Endodermal cell (in vitro differentiated cells): ENCODE measurements at places on chromosomes 12 and 14.
A peak's percentile ranks its signal among the peaks of the same experiment; 100 is the strongest.

DNA sequence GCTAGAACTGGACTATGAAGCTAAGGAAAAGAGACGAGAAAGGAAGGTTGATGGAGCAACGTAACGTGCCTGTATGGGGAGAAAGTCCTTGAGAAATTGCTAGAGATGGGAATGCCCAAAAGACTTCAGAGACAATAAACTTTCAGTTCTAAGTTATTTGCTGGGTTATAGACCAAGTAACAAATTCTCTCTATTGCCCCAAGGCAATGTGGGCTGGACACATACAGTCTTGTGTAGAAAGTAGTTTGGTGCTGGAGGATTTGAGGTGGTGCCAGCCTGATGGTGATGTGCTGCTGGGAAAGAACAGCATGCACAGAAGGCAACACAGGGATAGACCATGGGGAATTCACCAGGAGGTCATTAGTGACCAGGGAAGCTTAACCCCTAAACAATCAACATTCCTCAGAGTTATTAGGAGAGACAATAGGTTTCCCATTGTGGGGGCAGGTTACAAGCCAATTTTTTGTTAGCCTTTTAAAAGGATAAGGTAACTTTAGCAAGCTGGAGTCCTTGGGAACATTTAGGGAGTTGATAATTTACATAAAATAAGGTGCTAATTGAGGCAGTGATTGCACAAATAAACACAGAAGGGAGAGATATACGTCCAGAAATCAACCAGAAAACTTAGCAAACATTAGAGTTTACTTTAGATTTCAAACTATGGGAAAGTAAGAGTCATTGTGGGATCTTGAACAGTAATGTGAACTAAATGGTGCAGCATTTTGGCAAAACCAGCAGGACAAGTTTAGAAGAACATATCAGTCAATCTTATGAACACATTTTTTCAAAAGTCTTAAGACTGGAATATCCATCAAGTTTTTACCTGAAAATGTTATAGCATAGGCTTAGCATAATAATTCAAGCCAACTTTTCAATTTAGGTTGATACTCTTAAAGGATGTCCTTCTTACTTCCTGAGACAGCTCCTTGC lies 61.4 kb downstream of the LMNTD1 start:
- peak; percentile 75 for DNase-seq

GRCh38 chr12:7645395-7646177 lies 20.1 kb downstream of the APOBEC1 start:
- DNase-seq: peak; percentile 70

DNA sequence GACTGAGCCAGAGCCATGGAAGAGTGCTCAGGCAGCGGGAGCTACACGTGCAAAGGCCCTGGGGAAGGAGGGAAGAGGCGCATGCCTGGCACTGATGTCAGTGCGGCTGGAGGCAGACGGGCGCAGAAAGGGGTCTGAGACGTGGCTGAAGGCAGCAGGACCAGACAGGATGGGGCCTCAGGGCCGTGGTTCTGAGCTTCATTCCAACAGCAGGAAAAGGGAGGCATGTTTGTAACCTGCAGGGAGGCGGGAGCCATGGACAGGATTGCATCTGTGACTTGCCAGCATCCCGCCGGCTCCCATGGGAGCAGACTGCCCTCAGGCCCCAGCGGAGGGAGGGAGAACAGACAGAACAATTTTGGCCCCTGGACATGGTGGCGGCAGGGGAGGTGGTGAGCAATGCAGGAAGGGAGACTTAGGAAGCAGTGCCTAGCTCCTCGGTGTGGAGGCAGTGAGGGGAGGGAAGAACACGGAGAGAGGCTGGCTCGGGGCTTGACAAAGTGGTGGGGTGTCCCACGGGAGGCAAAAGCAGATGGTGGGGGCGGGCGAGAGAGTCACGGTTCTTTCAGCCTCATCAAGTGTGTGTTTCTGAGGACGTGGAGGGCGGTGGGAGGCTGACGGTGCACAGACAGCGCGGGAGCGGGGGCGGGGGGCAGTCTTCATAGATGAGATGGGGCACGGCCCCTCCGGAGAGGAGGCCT lies 33.3 kb upstream of the INF2 start:
- peak; percentile 39 for DNase-seq

- DNase-seq: no peak
These were observed 654.0 kb downstream of the DIO2 start for GRCh38 chr14:79557309-79557708.

DNA sequence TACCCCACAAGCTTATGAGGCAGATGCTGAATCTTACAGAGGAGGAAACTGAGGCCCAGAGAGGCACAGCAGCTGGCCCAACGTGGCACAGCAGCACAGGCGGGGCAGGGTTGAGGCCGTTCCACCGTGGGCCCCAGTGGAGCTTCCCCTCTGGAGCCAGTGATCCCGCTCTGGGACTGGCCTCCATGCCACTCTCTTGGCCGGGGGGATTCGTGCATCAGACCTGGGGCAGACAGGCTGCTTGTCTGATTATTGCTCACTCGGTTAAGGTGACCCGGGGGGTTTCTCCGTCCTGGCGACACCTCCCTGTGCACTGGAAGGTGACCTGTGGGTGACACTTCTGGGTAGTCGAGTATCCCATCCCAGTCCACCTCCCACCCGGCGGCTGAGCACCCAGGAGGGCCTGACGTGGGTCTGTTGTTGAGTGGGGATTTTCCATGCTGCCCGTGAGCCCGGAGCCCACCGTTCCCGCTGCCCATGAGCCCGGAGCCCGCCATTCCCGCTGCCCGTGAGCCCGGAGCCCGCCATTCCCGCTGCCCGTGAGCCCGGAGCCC lies 27.8 kb downstream of the NOC4L start:
- DNase-seq: no peak

- DNase-seq: no peak
These were observed 125.4 kb upstream of the ATF1 start for GRCh38 chr12:50638482-50638880.

- DNase-seq: peak; percentile 25
These were observed 4.1 kb upstream of the STAB2 start for GRCh38 chr12:103583008-103583407.

DNA sequence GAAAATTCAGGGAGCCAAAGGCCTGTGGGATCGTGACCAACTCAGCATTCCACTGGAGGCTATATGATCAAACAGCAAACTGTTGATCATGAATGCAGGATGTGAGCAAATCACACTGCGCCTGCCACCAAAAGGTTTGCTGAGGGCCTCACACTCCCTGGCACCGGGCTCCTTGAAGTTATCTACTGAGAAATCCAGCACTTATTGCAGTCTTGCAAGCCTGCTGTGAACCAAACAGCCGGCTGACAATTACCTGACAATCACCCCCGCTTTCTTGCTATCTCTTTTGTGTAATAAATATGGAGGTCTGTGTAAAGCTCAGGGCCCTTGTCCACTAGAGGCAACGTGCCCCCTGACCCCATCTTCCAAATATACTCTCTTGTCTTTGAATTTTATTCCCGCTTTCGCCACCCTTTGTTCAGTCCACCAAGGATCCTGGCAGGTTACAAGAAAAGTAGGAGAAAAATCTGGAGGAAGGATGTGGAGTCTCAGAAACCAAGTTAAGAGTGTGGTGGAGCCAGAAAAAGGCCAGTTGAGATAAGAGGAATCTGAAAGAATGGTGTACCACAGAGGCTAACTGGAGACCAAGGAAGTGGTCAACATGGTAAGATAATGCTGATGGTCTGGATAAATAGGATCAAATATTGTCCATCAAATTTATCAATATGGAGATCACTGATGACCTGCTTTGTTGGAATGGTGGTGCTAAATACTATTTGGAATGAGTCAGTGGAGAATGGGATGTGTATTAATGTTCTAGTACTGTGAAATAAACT lies 229.2 kb downstream of the ALX1 start:
- DNase-seq: peak; percentile 79

- DNase-seq: no peak
These were observed 1970.2 kb upstream of the FLRT2 start for GRCh38 chr14:83559721-83560120.

DNA sequence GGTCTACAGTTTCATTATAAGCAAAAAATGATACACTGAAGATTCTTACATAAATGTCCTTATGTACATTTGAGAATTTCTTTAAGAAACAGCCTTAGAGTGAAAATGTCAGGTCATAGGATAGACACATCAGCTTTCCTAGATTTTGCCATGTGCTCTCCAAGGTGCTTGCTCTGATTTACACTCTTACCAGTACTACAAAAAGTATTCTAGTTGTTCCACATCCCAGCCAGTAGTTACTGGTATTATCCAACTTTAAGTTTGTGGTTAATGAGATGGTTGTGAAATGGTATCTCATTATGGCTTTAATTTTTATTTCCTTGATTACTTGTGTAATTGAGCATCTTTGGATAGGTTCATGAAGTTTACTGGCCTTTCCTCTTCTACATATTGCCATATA lies 5.0 kb upstream of the LRRK2 start:
- no peak for DNase-seq

- DNase-seq: no peak
These were observed 170.7 kb upstream of the KITLG start for GRCh38 chr12:88750867-88751543.

GRCh38 chr12:91722072-91722471 lies 423.6 kb downstream of the BTG1 start:
- DNase-seq: no peak

DNA sequence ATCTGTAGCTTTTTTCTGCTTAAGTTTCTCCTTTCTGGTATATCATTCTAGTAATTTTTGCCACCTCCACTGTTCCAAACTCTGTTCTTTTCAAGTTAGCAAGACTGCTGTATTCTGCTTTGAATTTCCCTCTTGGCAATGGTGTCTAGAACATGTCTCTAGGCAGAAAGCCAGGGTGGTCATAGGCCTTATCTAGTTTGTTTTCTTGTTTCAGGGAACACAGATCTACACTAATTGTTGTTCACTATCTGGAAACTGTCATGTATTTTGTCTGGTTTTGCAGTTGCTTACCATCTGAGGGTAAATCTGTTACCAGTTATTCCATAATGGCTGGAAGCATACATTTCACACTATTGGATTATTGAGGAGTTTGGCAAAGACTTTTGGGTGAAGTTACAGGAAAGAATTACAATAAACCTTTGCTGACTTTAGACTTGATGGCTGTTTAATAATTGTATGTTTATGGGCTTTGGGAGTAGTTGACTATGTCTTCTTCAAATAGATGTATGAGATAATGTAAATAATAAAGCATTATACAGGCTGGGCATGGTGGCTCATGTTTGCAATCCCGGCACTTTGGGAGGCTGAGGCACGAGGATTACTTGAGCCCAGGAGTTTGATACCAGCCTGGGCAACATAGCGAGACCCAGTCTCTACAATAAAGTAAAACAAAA lies 41.4 kb downstream of the FUT8 start:
- no peak for DNase-seq

- no peak for DNase-seq
These were observed 4.3 kb downstream of the GALNT9 start for GRCh38 chr12:132324841-132325732.

DNA sequence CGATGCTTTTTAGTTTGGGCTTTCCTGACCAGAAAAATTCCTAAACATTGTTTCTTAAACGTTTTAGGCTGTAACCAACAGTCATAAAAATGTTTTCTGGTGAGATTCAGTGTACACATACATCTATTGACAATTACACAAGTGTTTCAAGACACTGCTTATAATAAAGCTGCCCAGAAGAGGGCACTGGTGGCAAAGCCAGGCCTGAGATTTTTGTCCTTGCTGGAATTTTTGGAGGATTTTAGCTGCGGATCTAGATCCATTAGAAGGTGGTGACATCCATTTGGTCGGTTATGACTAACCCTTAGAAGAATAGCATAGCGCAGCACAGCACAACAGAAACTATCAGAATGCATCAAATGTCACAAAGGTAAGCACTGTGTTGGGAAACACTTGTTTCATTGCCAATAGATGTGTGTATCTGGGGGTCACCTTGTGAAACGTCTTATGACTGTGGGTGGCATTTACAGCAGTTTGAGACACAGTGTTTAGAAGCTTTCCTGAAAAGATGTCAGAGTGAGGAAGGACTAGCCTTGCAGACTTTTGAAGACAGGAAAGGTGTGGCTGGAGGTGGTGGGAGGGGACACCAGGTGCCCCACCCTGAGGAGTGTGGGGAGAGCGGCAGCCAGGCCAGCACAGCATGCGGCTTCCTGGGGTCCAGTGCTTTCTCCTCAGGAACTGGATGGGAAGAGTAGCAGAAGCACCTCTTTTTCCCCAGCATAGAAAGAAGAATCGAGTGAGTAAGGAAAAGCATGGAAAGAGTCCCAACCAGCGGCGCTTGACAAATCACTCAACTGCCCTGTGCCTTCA lies 54.7 kb upstream of the FKBP4 start:
- peak; percentile 78 for DNase-seq

DNA sequence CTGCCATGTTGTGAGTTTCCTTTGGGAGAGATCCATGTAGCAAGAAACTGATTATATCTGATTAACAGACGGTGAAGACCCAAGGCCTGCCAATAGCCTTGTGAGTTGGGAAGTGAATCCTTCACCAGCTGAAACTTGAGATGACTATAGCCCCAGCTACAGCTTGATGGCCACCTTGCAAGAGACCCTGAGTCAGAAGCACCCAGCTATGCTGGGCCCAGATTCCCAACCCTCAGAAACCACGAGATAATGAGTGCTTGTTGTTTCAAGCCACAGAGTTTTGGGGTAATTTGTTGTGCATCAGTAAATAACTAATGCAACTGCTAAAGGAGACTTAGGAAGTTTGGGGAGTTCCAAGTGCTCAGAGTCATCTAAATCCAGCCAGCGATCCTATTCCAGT lies 80.3 kb downstream of the AVPR1A start:
- no peak for DNase-seq

- DNase-seq: peak; percentile 63
These were observed 324.5 kb downstream of the PCNX1 start for GRCh38 chr14:71231521-71232393.

GRCh38 chr12:9404469-9405260 lies 196.5 kb upstream of the PZP start:
- peak; percentile 60 for DNase-seq

DNA sequence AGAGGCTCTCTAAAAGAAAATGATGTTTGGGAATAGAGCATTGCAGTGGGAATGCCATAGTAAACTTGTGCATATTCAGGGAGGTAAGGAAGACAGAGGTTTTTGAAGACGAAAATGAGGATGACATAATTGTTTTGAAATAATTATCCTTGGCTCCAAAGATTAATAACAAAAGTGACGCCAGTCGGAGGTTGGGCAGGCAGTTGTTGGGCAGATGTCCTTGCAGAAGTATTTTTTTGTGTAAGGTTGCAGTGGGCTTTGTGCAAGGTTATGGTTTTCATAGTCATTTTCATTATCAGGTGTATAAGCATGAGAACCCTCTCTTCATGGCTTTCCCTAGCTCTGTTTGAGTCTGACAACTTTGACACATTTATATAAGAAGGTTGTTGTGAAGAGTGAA lies 35.3 kb downstream of the METAP2 start:
- no peak for DNase-seq

GRCh38 chr12:108511633-108512540 lies 3.2 kb upstream of the FICD start:
- DNase-seq: peak; percentile 95

DNA sequence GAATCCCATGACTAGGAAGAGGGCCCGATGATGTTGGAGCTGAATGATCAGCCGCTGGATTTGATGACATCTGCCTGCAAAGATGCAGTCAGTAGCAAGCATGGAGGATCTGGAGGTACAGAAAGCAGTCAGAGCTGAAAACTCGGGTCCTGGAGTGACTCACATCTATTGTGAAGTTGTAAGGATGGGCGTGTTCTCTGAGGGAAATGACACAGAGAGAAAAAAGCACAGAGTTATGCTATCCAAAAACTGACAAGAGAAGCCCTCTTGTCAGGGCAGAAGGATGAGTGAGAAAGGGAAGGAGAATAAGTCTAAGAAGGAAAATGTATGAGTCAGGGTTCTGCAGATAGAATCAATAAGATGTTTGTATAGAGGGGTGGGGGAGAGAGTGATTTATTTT lies 380.4 kb upstream of the CCDC196 start:
- DNase-seq: no peak
